ENCODE measurements at places on chromosomes 7 and 10.

DNA sequence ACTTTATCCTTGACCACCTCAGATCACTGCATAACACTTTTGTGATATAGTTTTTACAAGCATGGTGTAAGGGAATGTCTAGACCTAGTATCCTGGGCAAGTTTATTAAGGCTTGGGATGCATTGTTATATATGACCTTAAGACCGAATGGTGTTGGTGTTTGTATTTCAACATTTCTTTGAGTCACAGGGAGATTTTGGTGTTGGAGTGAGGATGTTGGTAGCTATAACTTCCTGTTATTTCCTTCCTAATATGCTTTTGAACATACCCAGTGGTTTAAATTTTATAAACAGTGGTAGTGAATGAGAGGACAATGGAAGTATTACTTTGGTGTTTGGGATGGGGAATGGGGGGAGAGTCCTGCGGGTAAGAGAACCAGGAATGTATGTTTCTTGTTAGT lies 2.6 kb downstream of the EXOC4 start:
- no peak for DNase-seq

- no peak for DNase-seq
These were observed 1.7 kb upstream of the HOXA4 start for GRCh38 chr7:27132214-27132613.

- no peak for DNase-seq
These were observed 5.2 kb upstream of the KIF5B start for GRCh38 chr10:32061440-32061839.

DNA sequence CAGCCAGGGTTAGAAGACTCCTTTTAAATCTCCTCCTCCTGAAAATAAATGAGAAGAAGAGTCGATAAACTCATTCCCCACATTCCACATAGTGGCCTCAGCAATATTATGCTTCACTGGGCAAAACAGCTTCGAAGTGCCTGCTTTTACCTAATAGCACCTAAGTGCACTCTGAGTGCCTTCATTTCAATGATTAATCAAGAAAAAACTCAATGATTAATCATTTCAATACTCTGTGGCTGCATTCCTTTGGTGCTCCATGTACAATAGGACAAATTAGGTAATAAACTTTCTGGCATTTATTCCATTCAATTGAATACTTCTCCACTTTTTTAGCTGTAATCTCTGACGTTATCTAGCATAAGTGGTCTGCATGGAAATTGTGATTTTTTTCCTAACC lies 174.6 kb downstream of the CCDC71L start:
- DNase-seq: no peak

GRCh38 chr10:32477499-32477898 lies 31.6 kb downstream of the CCDC7 start:
- no peak for DNase-seq

- DNase-seq: no peak
These were observed 36.6 kb downstream of the SBDS start for GRCh38 chr7:66958538-66959350.

- no peak for DNase-seq
These were observed 489.2 kb downstream of the MDFIC start for GRCh38 chr7:115410972-115411686.

DNA sequence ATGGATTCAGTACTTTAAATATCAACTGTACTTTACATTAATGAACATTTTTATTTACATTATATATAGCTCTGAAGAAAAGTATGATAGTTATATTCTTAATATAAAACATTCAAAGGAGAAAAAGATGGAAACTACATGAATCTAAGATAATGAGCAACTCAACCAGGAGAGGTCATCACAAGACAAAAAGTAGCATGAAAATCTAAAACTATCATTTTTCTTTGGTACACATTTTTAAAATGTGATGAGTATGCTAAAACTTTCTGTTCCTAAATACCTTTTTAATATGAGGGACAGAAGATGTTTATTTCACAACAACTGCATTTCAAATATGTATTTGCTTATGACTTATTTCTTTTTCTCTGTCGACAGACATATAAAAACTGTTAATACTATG lies 2.4 kb downstream of the CNTNAP2 start:
- no peak for DNase-seq

- no peak for DNase-seq
These were observed 69.5 kb upstream of the SEPHS1 start for GRCh38 chr10:13417459-13418126.

GRCh38 chr7:69932034-69932628 lies 333.9 kb downstream of the AUTS2 start:
- no peak for DNase-seq

DNA sequence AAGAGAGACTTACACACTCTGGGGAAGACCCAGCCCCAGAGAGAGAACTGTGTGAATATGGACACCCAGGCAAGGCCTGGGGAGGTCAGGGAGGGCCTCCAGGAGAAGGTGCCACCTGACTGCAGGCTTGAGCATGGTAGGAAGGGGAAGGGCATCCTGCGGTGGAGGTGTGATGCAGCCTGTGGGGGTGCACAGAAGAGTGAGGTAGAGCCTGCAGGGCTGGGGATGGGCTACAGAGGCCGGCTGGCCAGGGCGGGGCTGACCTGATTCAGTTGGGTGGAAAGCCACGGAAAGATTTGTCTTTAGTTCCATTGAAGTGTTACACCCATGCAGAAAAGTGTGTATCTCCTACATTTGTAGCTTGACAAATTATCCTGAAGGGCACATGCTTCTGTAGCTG lies 47.6 kb downstream of the ZMIZ1 start:
- no peak for DNase-seq

DNA sequence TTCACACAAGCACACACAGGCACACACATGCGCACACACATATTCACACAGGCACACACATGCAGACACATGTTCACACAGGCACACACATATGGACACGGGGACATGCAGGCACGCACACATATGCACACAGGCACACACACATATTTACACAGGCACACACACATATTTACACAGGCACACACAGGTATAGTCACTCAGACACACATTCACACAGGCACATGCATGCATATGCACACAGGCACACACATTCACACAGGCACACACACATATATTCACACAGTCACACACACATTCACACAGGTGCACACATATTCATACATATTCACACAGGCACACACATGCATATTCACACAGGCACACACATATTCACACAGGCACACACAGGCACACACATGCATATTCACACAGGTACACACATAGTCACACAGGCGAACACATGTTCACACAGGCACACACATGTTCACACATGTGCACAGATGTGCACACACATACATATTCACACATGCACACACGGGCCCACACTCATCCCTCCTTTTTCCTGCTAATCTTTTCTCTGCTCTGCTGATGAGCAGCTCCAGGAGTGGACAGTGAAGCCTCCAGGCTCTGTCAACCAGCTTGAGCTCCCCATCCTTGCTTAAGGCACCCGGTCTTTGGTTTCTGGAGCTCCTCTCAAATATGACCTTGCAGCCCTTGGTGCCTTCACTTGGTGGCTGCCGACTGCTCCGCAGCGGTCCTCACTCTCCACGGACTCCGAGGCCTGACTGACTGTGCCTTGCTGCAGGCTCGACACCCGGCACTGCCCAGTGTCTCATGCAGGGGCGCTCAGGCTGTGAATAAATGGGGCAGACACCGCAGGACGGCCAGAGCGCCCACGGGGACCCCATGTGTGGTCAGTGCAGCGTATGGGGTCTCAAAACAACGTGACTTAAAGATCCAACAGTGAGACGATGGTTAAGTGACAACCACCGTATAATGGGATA lies 581.2 kb upstream of the MGMT start:
- DNase-seq: no peak

DNA sequence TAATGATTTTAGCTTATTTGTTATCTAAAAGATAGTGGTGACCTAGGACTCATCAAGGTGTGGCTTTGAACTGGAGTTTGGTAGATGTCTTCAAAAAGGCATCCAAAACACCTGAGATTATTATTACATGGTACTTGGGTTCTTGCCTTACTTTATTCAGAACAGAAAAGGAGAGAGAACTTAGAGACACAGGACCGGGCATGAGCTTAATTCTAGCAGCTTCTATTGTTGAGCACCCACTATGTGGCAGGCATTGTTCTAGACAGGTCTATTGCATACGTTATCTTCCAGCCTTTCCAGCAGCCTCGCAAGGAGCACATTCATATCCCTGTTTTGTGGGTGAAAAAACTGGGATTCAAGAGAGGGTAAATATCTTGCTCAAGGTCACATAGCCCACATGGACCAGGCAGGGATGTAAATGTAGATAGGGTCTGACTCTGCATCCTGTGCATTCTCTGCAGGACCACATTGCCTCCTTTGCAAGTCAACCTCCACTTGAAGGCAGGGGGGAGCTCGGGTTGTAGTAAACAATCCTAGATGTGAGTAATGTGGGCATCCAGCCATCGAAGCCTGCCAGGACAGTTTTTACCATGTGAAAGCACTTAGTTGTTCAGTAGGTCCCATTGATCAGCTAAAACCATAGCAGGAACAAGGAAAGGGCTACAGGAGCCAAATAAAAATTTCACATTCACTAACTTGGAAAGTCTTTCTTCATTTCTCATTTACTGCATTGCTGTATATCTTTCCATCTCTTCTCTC lies 551.4 kb downstream of the LRMDA start:
- DNase-seq: no peak

GRCh38 chr7:595621-596010 lies 76.0 kb upstream of the PDGFA start:
- no peak for DNase-seq
